ENCODE measurements at places on chromosomes 2 and 18.

GRCh38 chr2:241316825-241317224, 1.1 kb downstream of the SEPTIN2 start:
- DNase-seq: no peak

DNA sequence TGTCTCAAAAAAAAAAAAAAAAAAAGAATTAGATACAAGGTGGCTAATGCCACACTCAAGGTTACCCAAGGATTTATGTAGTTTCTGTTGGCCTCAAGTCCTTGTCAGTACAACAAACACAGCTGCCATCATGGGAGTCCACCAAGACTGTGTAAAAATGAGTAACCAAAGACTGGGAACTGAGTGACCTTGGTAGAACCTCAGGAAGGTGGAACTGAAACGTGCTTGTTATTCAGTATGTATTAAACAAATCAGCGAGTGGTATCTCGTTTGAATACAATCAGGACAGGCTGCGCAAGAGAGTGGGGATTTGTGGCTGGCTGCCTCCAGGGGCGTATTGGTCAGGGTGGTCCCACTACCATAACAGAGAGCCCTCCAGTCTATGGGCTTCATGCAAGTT, 1.6 kb upstream of the SFTPB start:
- DNase-seq: no peak

DNA sequence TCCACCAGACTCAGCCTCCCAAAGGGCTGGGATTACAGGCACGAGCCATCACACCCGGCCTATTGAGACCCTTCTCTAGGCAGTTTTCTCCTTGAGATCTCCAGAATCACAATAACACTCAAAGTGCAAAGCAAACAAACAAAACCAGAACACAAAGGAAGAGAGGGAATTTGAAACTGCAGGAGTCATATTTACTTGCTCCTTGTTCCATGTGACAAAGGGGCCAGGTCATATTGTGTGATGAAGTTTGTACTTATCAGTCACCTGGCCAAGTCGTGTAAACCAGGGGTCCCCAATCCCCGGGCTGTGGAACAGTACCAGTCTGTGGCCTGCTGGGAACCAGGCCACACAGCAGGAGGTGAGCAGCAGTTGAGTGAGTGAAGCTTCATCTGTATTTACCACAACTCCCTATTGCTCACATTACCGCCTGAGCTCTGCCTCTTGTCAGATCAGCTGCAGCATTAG, 26.5 kb downstream of the SCYGR8 start:
- DNase-seq: no peak

GRCh38 chr2:24552836-24553235, 61.8 kb downstream of the NCOA1 start:
- DNase-seq: no peak

DNA sequence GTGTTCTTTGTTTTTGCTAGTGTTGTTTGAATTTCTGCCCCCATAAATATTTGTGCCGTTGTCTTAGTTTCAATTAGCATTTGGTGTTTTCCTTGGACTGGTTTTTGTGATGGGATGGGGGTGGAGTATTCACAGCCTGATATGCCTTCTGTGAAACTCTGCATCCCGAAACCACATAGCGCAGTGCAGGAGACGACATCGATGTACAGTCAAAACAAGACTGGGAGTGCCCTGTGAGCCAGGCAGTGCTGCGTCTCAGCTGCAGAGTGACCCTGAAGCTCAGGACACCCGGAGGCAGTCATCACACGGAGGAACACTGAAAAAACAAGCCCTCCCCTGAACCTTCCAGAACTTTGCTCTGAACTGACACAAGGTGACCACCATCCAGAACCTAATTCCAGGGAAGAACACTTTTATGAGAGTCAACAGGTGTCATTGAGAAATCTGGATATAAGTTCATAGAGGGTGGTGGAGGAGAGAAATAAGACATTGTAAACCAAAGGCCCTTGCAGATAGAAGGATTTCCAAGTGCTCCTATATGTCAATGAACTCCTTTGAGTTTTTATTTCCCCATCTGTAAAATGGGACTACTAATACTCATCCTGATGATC, 61.2 kb upstream of the CABLES1 start:
- DNase-seq: no peak

DNA sequence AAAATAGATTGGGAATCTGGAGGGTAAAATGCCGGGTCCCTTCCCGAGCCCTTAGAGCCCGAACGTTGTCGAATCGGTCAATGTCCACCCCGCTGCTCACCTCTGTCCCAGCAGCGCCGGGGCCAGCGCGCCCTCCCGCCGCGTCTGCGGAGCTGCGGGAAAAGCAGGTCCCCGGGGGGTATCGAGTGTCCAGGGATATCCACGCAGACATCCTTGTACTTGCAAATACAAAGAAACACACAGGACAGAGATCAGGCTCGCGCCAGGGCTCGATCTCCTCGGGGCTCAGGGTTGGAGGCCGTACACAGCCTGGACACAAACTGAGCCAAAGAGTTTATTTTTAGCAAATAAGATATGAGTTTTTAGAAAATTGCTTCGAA, 2.3 kb upstream of the GATA6 start:
- DNase-seq: no peak

GRCh38 chr2:95386031-95386430, 16.5 kb upstream of the FAHD2A start:
- DNase-seq: no peak

- DNase-seq: peak; percentile 48
These were observed 25.8 kb downstream of the CTLA4 start for GRCh38 chr2:203893401-203893800.

GRCh38 chr2:176094349-176094748, 1.8 kb downstream of the HOXD13 start:
- DNase-seq: no peak

DNA sequence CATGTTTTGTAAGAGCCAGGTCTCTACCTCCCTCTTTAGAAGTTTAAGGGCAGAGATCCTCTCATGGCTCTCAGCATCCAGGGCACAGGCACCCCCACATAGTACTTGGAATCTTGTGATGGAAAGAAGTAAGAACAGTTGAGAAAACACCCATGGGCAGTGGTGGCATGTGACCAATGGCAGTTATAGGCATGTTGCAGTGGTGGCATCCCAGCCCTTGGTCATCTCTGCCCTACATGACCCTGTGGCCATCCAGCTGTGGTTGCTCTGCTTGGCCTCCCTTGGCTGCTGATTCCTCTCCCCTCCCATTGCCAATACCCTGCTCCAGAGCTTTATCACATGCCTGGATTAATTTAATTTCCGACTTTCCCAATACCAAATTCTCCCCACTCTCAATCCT, 13.3 kb upstream of the MSH2 start:
- no peak for DNase-seq

GRCh38 chr18:67728364-67728763, 211.8 kb upstream of the DSEL start:
- no peak for DNase-seq

DNA sequence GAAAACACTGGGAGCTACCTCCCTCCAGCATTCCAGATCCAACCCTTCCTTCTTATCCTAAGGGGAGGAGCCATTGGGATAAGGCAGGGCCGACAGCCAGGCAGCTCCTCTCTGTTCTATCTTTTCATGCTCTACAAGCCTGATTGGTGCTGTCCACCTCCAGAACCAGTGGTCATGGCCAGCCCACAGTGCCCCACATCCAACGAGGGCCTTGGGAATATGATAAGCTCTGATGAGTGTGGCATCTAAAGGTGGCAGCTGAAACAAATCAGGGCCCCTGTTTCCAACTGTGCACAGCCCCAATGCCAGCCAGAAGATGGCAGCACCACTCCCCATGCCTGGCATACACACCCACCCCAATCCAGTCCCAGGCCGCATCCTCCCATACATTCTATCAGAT, 329.3 kb downstream of the C1D start:
- no peak for DNase-seq

DNA sequence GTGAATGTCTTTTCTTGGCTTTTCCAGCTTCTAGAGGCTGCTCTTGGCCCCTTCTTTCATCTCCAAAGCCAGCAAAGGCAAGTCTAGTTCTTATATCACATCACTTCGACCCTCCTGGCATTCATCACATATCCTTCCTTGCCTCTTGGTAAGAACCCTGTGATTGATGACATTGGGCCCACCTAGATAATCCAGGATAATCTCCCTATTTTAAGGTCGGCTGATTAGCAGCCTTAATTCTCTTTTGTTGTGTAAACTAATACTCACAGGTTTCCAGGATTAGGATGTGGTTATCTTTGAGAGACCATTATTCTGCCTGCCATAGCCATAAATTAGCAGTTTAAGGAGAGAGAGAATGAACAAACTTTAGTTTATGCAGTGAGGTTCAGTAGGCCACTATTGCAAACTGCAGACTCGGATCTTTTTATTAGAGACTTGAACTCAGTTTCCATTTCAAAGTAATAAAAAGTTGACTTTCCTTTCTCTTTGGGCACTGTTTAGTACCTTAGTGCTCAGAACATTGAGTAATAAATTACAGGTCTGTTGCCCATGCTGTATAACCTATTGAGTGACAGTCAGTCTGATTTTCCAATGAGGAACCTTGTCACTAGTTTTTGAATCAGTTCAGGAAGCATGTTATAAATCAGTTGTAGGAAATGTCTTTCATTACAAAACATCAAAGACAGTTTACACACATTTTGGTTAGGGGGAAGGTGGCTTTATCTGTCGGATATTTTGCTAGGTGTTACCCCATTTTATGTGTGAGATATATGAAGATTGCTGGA, 4.5 kb downstream of the NDUFV2 start:
- no peak for DNase-seq

- DNase-seq: no peak
These were observed 114.8 kb upstream of the SATB2 start for GRCh38 chr2:199572571-199572970.

- DNase-seq: no peak
These were observed 69.5 kb downstream of the SESTD1 start for GRCh38 chr2:179195141-179195540.

DNA sequence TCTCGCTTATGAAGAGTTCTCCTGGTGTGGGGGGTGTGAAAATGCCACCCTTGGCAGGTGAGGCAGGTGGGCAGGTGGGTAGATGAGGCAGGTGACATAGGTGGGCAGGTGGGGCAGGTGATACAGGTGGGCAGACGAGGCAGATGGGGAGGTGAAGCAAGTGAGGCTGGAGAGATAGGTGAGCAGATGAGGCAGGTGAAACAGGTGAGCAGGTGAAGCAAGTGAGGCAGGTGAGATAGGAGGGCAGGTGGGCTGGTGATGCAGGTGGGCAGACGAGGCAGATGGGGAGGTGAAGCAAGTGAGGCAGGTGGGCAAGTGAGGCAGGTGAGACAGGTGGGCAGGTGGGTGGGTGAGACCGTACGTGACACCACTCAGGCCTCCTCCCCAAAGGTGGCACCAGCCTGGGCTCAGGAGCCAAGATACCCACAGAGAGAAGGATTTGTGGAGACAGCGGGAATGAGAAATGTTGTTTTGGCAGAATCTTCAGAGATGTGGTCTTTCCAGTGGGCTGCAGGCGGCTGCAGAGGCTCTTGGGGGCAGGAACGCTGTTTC, 232.3 kb upstream of the MYT1L start:
- DNase-seq: no peak

GRCh38 chr2:72082021-72082601, 65.6 kb downstream of the CYP26B1 start:
- DNase-seq: no peak

DNA sequence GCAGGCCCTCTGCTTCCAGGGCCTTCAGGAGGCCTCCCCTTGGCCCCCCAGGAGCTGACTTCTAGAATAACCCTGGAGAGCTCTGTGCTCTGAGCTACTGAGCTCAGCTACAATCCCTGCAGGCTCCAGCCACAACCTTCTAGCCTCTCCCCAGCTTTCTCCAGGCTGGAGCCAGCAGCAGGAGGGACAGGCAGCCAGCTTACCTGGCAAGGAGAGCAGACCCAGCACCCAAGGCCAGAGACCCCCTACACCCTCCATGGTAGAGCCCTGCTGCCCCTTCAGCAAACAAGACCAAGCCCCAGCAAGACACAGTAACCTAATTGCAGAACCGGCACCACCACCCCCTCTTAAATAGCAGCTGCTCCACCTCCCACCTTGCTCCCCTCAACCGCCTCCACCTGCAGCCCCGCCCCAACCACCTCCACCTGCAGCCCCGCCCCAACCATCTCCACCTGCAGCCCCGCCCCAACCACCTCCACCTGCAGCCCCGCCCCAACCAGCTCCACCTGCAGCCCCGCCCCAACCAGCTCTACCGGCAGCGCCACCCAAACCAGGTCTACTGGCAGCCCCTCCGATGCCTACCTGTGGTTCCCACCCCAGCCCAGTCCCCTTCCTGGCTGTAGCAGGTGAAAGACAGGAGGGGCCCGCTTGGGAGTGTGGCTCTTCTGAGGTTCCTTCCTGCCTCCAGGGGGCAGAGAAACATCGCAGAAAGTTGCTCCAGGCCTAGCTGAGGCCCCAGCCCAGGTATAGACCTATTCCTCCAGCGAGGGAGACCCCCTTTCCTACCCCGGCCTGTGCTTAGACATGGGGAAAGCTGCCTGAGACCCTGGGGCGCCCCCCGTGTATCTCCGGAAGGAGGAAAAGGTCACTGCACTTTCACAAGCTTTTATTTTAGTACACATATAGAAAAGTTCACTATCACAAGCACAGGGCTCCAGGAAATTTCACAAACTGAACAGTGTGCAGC, at the start of gene ASTL:
Gene ASTL (minus strand): TSS at position 324 of the 967 bp plus-strand sequence. CDS start 66 bp downstream, at position 258.
- DNase-seq: no peak

DNA sequence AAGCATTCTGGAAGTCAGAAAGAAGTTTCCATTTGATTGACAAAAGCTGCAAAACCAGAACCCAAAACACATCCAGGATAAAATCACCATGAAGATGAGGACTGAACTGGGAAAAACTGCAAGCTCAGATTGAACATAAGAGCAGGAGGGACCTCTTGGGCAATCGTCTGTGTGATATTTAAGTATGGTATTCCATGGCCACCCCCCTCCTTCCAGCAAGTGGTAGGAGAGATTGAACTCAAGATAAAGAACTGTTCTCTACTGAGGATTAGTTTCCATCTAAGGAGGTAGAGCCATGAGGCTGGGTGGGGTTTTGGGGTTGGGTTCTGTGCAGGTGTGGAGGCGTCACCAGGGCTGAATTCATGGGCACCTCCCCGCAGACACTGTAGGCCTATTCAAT, 251.1 kb downstream of the NCKAP5 start:
- no peak for DNase-seq

- DNase-seq: no peak
These were observed 29.6 kb downstream of the MRO start for GRCh38 chr18:50790241-50790640.

DNA sequence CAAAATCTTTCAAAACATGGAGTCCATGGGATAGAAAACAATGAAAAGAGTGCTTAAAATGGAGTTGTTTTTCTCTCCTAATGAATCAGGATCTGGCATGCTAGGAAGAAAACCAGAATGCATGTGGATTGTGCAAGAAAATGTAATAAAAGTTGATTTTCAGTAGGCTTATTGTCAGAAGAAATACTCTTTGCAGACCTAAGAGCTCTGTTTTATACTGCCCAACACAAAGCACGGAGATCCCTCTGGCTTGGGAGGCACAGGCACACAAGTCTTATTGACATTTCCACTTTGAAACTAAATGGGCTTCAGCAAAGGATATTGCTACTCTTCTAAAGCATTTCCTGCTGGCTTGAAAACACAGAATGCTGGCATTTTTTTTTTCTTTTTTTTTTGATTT, 15.5 kb upstream of the DAPL1 start:
- no peak for DNase-seq

DNA sequence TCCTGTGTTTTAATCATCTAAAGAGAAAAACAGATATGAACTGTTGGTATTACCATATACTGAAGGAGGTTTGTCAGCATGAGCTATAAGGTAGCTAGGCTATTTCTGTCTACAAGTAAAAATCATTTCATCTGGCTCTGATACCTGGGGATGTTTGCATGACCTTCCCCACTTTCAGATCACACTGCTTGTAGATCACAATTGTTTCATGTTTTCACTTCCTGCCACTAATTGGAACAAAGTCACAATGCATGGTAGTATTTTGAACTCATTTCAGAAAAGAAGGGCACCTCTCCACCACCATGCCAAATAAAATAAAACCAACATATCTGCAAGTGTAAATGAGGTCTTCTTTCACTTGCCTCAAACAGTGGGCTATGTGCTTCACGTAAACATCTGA, 37.8 kb downstream of the NYAP2 start:
- no peak for DNase-seq

Measured in anterior cingulate cortex (tissue), 58 donors.